ENCODE measurements at places on chromosomes 7 and 10.

DNA sequence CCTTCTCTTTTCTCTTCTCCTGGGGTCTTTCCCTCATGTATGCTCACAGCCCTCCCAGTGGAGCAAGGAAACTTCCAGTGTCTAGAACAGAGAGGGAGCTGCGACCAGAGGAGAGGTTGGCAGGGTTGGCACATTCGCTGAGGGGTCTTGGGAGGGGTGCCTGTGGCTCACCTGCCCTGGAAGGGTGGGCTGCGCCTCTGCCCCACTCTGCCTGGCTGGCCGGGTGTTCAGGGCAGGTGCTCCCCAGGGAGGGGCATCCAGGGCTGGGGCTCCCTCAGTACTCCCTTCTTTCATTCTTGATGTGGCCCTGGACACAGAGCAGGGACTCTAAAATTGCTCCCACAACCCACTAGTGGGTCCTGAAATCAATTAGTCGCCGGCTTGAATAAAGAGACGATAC, 16.9 kb downstream of the SHH start:
- no peak for DNase-seq

DNA sequence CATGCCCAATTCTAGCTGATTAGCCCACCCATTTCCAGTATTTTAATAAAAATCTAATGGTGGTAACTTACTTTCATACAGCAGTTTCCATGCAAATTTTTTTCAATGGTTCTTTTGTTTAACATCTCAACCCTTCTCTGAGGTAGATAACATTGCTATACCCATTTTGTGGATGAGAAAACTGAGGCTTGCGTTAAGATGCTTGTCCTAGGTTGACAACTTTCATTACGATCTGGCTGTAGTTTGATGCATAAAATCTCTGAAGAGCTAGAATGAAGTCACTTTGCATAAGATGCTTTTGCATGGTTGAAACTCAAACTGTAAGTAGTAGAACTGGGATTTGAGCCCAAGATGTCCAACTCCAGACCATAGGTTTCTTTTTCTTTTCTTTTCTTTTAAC, 309.5 kb upstream of the PODXL start:
- no peak for DNase-seq

- no peak for DNase-seq
Measured at GRCh38 chr10:7218968-7219367, 191.9 kb downstream of the SFMBT2 start.

DNA sequence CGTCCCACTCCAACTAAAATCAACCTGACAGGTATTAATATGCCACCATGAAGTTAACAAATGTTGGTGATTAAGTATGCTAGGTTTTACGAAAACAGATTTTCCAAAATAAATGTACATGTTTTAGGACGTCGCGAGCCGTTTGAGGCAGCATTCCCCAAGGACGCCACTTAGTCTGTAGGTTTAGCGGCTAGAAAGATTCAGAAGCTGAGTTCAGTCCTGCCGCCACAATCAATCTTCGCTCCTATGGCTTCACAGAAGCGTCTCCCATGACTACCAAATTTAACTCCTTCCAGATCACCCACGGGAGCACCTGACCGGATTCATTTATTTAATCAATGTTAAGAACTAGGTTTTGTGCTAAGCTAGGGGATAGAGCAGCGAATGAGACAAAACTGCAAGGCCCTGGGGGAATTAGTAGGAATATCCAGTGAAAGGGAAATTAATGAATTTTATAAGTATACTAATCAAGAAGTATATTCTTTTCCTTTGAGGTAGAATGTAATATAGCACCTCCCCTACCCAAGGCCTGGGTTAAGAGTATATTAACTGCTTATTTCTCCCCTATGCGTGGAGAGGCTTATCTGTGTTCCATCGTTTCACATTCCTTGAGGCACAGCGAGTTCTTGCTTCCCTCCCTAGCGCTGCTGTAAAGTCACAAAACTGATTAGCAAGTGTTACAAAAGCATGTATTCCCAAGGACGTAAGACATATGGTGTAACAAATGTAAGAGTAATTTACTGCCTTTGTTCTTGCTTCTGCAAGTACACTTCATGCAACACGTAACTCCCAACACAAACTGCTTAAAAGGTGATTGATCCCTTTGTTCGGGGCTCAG, 994 bp upstream of the CYP51A1 start:
- DNase-seq = peak; percentile 44

DNA sequence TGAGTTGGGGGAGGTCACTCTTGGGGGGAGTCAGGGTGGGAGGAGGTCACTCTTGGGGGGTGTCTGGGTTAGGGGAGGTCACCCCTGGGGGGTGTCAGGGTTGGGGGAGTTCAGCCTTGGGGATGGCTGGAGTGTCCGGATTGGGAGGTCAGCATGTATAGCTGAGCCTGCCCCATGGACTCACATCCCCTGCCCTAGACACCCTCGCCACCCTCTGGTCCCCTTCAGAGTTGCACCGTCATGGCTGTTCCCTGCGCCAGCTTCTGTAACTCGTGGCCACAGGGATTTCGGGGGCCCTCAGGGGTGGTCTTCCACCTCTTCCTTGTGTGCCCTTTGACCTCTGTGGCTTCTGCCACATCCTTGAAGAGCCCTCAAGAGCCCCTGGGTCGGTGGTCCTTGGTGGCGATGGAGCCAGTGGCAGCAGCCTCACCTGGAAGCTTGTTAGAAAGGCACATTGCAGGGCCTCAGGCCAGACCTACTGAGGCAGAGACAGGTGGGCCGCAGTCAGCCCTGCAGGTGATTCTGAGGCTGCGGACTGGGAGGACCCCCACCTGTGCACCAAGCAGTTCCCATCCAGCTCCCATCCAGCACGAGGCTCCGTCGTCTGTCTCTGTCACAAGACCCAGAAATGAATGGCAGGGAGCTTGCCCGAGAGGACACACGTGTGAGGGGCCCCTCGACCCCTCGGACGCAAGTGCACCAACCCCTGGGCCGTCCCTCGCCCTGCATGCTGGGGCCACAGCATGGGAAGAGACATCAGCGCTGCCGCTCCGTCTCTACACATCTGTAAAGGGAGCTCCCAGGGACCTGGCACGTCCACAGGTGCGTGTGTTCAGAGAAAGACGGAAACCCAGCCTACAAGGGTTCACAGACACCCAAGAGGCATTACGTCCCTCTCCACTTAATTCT, 44.7 kb upstream of the SUN1 start:
- no peak for DNase-seq

DNA sequence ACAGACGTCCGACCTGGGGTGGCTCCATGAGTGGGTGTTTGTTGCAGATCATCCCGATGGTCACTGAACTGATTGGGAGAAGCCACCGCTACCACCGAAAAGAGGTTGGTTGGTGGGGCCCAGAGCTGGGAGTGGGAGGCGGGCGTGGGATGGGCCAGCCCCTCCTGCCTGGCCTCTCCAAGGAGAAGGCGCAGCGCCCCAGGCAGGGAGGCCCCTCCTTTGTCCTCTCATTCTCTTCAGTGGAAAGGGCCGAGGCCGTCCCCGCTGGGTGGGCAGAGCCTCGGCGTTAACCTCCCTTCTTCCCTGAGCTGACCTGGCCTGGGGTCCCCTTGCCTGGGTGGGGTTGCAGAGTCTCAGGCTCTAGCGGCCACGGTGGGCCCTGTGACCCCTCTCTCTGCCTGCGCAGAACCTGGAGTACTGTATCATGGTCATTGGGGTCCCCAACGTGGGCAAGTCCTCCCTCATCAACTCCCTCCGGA, 5.2 kb downstream of the MTG1 start:
- DNase-seq = no peak

- peak; percentile 42 for DNase-seq
Measured at GRCh38 chr7:77199013-77199966, at the start of gene FGL2. TSS of gene FGL2 (minus strand) at chr7:77199819. CDS start at chr7:77199793, 26 bp downstream.

DNA sequence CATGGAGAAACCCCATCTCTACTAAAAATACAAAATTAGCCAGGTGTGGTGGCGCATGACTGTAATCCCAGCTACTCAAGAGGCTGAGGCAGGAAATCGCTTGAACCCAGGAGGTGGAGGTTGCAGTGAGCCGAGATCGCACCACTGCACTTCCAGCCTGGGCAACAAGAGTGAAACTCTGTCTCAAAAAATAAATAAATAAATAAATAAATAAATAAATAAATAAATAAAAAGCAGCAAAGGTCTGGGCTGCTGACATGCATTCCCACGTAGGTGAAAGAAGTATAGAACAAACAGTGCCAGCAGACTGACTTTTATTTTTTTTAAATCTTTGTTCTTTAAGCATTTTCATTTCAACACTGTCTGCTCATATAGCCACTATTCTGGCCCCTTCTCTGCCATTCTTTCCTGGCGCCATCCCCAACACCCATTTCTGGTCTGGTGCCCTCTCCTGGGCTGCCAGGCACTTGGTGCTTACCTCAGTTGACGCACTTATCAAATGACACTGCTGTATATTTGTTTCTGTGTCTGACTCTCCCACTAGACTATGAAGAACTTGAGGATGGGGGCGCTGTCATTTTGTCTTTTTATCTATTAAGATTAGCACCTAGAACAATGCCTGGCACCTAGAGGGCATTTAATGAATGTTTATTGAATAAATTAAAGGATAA, 15.6 kb downstream of the FAM107B start:
- no peak for DNase-seq

DNA sequence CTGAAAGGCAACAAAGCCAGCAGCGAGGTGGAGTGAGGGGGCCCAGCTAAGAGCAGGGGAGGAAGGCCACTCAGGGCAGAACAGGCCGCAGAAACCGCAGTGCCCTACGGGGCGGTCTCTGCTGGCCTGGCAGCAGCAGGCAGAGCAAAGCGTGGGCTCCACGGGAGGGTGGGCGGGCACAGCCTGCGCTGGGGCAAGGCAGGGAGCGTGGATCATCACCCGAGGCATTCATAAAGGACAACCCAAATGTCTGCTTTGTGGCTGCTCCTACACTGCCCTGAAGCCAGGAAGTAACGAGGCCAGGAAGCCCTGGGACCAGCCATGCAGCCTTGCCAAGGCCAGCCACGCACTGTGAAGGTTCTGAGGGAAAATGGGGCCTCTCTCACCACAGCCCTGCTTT, 127.5 kb downstream of the MAD1L1 start:
- no peak for DNase-seq

GRCh38 chr10:110995301-110995700, 75.9 kb downstream of the SHOC2 start:
- DNase-seq = no peak

DNA sequence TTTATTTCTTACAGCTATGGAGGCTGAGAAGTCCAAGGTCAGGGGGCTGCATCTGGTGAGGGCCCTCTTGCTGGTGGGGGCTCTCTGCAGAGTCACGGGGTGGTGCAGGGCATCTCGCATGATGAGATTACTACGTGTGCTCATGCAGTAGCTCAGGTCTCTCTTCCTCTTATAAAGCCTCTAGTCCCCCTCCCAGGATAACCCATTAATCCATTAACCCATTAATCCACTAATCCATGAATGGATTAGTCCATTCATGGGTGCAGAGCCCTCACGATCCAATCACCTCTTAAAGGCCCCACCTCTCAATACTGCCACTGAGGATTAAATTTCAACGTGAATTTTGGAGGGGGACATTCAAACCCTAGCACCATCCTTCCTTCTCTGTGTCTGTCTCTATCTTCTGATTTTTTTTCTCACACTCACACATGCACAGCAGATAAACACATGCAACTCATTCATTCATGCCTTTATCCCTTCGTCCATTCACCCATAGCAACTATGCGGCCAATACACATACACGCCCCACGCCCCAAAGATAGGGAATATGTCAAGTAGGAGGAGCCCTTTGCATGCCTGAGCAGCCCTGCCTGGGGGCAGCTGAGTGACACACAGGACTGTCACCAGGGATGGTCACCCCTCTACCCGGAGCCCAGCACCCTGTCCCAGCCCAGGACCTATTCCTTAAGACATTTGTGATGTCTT, 86.5 kb downstream of the C10orf105 start:
- DNase-seq = no peak

GRCh38 chr10:6621536-6621935, 41.5 kb upstream of the PRKCQ start:
- no peak for DNase-seq

DNA sequence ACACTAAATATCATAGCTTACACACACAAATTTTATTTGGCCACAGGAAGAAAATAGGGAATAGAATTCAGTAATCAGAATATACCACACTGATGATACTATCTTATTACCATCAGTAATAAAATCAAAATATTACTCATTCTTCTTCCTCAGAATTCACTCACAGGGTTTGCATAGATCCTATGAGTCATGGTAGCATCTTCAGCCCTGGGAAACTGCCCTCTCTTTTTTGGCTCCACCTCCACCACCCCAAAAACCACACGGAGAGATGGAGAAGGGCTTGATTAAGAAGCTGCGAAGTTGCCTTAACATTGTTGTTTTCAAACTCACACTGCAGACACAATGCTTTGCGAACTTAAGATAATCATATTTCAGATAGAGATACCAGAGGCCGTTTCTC, 154.1 kb upstream of the AHR start:
- peak; percentile 41 for DNase-seq

- DNase-seq = no peak
Measured at GRCh38 chr7:128260069-128260795, 19.2 kb downstream of the LEP start.

GRCh38 chr7:130444234-130444633, 3.4 kb upstream of the CEP41 start:
- no peak for DNase-seq

DNA sequence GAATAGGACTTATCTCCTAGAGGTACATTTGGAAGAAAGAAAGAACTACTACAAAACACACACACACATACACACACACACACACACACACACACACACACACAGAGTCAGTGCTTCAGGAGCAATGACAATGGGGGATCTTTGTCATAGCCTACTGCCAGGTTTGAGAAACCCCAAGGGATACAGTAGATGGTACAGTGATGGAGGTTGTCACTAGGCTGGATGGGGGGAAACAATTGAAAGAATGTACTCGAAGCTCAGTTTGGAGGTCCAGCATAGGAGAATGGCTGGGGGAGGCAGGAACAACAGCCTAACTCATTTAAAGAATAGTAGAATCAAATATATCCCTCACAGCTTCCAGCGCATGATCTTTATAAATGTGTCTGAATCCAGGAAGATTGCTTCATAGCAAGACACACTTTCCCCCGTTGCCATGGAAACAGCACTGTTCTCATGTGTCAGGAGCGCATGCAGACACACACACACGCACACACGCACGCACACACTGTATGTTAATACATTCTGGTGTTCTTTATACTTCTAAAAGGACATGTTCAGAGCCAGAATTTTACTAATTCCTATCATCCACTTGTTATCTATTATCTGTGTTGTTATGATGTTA, 32.6 kb upstream of the ZNRF2 start:
- DNase-seq = no peak

GRCh38 chr10:100650693-100651092, 94.7 kb upstream of the PAX2 start:
- no peak for DNase-seq

DNA sequence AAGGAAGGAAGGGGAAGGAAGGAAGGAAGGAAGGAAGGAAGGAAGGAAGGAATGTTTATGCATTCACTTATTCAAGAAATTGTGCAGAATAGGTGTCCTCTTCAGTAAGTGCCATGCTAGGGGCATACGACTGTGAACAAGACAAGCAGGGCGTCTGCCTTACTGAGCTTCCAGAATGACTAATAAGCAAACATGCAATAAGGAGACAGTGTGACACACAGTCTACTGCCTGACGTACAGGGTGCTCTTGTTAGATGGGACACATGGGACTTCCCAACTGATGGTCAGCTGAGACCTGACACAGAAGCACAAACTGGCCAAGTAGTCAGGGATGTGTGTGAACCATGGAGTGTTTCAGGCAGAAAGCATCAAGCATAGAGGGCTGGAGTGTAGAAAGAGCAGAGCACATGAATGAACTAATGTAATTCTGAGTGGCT, 18.2 kb downstream of the DNAJC12 start:
- DNase-seq = peak; percentile 32

GRCh38 chr10:114615600-114616007, 42.5 kb downstream of the ABLIM1 start:
- peak; percentile 63 for DNase-seq

- DNase-seq = no peak
Measured at GRCh38 chr10:75037171-75038153, 74.0 kb upstream of the SAMD8 start.

GRCh38 chr7:14020339-14020900, 31.0 kb upstream of the ETV1 start:
- DNase-seq = no peak

Data from ACHN (cell line).